ENCODE measurements at places on chromosomes 16 and 17.

- DNase-seq, result no peak
These were observed 37.7 kb downstream of the DNAH2 start for GRCh38 chr17:7755095-7755890.

DNA sequence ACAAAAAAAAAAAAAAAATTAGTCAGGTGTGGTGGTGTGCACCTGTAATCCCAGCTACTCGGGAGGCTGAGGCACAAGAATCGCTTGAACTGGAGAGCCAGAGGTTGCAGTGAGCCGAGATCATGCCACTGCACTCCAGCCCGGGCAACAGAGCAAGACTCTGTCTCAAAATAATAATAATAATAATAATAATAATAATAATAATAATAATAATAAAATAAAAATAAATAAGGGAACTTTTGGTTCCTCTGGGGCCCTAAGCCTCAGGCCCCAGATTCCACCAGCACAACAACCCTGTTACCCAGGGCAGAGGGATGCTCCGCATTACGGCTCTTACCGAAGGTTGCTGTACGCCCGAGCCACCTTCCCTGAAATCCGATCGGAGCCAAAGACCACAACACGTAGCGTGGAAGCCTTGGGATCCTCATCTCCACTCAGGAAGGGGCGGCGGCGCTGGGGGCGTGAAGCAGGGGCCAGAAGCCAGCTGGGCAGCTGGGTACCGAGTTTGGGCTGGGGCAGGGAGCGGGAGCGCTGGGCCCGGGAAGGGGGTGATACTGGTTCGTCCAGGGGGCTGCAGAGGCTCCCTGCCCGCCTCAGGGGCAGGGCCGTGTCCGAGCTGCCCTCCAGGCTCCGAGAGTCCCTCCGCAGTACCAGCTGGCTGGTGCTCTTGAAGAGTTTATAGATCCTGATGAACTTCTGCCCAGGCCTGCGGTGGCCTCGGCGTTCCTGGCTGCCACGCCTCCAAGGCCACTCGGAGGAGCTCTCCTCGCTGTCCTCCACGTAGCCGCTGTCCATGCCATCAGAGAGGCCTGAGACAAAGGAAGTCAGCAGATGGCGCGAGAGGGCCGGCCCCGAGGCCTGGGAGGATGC, 20.6 kb upstream of the PIK3R6 start:
- DNase-seq, result no peak

- no peak for DNase-seq
These were observed 19.8 kb downstream of the SLC5A10 start for GRCh38 chr17:18971801-18972200.

GRCh38 chr17:6402258-6402657, 32.7 kb downstream of the AIPL1 start:
- DNase-seq, result no peak

DNA sequence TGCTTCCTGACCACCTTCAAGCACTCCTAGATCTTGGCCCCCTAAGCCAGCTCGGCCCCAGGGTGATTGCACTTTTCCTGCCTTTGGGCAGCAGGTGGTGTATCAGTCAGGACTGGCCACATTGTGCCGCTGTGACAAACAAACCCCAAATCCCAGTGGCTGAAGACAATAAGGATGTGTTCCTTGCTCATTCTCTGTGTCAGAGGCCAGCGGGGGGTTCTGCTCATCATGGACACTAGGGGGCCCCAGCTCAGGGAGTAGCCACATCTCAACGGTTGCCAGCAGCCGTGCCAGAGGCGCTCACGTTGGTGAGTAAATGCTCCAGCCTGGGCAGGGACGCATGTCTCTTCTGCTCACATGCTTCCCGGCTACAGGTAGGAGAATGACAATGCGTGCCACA, 60.4 kb downstream of the ZDHHC7 start:
- DNase-seq, result no peak

DNA sequence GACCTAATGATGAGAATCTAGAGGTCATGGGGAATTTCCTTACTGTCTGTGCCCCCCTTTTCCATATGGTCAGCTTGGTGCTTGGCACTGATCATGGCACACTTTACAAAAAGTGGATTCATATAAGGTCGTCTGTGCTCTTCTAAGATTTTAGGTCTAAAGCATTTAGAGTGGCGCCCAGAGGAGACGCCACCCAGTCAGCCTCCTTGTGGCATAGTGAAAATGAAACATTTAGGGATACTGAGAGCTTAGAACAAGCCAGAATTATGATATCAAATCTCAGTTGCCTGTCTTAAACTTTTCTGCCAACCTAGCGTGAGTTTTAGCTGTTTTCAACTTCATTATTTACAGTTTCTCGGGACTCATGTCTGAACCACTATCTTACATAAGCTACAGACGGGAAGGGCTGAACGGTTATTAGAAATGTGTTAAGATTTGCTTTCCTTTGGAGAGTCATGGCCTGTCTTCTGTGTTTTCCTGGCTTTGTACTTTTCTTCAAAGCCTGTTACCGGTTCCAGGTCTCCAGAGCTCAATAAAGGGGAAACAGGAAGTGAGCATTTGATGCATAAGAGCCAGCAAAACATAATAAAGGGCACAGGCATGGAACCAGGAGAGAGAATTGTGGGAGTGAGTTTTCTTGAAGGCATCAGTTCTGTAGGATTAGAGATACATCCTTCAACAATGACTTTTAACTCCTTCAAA, 13.7 kb downstream of the ZNRF1 start:
- no peak for DNase-seq

DNA sequence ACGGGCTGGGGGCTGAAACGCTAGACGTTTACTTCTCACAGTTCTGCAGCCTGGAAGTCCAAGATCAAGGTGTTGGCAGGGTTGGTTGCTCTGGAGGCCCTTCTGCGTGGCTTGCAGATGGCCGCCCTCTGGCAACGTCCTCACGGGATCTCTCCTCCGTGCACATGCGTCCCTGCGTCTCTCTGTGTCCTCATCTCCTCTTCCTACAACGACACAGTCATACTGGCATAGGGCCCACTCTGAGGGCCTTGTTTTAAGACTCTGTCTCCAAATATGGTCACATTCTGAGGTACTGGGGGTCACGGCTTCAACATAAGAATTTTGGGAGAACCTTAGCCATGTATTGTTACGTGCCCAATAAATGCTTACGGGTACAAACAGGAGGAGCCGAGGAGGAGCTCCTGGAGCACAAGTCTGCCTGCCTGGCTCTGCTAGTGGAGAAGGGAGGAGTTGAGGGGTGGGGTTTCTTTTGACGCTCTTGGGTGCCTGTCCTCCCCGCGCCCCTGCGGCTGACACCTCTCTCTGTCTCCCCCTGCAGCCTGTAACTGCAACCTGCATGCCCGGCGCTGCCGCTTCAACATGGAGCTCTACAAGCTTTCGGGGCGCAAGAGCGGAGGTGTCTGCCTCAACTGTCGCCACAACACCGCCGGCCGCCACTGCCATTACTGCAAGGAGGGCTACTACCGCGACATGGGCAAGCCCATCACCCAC, 141.1 kb downstream of the NTN1 start:
- DNase-seq, result no peak

- DNase-seq, result peak; percentile 29
These were observed 339.1 kb upstream of the RBFOX1 start for GRCh38 chr16:6993544-6993943.

GRCh38 chr16:31080756-31081419, 6.7 kb downstream of the ZNF646 start:
- no peak for DNase-seq

DNA sequence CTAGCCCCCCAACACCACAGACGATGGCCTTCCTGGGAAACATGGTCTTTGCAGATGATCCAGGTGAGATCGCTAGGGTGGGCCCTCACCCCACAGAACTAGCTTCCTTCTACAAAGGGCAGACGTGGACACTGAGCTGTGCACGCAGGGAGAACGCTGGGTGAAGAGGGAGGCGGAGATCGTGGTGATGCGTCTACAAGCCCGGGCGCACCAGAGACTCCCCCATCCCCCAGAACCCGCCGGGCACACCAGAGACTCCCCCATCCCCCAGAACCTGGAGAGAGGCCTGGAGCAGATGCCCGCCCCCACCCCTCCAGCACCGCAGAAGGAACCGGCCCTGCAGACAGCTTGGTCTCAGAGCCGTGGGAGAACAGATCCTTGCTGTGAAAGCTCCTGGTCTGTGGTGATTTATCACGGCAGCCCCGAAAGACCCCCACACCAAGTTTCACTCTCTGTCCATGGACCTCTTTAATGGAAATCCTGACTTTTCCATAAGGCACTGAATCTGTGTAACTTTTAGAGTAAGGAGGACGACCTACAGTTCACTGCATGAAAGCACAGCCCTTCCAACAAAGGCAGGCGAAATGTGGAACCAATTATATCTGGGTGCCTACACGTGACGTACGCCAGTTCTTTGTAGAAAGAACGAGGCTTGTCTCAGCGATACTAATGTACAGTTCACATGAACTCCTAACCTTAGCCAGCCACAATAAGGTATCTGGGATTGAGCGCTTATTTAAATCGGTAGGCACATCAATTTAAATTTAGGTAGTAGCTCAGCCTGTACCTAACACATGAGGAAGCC, 88.5 kb downstream of the ANKRD11 start:
- no peak for DNase-seq

DNA sequence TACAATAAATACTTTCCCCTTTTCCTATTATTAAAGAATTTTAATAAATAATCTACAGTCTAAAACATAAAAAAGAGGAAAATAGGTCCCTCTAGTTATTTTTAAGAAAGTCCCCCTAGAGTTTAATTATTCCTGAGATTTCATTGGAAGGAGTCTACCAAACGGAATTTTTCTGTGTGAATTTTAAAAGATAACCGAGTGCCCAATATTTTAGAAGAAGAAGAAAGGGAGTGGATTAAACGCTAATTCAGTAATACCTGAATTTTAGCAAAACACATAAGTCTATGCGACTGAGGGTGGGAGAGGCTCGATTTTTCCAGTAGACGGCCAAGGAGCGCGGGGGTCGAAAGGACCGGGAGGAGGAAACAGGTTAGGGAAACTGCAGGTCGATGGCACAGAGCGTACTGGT, 2.2 kb downstream of the HOXB2 start:
- DNase-seq, result no peak

GRCh38 chr17:6757747-6758146, 1.9 kb downstream of the XAF1 start:
- DNase-seq, result no peak

GRCh38 chr17:3043737-3044365, 19.6 kb downstream of the OR1D5 start:
- DNase-seq, result no peak

- DNase-seq, result no peak
These were observed 6.2 kb downstream of the ATXN7L3 start for GRCh38 chr17:44193326-44194084.

GRCh38 chr17:29158096-29158487, 22.1 kb downstream of the MYO18A start:
- no peak for DNase-seq

GRCh38 chr16:23668225-23668624, 10.5 kb upstream of the PLK1 start:
- DNase-seq, result no peak

DNA sequence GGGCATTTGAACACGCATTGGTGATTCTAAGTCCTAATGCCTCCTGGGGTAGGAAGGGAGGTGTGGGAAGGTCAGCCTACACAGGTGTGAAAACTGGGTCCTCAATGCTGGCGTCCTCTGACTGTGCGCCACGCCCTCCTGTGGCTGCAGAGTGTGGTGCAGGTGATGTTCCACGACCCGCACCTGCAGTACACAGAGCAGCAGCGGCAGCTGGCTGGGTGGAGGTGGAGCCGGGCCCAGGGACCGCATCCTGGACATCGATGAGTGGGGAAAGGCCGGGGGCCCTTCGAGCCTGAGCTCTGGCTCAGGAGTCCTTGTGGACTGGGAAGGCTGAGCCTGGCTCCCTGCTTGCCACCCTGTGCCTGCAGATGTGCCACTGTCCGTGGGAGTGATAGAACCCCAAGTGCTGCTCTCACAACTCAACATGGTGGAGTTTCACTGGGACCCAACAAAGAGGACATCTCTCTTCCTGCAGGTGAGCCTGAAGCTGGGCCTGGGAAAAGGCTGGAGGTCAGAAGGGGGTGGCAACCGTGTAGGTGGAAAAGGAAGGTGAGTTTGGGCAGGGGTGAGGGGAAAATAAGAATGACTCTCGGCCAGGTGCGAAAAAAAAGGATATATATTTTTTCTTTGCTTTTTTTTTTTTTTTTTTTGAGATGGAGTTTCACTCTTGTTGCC, 14.0 kb upstream of the STAC2 start:
- DNase-seq, result peak; percentile 57

GRCh38 chr16:89890200-89890599, 16.8 kb downstream of the TCF25 start:
- DNase-seq, result no peak

DNA sequence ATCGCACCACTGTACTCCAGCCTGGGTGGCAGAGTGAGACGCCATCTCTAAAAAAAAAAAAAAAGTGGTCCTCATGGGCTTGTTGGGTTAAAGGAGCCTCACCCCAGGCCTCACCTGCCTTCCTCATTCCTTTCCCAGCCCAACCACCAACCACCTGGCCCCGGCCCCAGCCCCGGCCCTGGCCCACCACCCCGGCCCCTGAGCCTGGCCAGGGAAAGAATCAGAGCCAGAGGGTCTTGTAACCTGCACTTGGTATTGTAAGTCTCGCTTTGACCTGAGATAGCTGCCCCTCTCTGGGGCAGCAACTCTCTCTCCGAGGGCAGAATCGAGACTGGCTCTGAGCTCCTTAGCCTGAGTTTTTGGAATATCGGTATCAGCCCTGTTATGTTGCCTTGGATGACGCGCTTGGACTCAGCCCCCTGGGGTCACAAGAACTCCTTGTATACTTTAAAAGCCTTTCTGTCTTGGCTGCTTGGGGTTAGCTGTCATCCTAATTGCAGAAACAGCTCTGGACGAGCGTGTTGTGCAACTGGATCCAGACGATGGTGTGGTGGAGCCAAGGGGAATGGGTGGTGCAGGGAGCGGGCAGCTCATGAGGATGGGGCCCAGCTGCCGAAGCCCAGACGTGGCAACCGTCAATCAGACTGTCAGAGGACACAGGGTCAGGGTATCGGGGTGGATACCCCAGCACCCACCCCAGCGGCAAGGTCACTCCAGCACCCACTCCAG, 14.6 kb downstream of the SMTNL2 start:
- no peak for DNase-seq

GRCh38 chr16:85553436-85554113, 59.5 kb upstream of the GSE1 start:
- DNase-seq, result peak; percentile 86

DNA sequence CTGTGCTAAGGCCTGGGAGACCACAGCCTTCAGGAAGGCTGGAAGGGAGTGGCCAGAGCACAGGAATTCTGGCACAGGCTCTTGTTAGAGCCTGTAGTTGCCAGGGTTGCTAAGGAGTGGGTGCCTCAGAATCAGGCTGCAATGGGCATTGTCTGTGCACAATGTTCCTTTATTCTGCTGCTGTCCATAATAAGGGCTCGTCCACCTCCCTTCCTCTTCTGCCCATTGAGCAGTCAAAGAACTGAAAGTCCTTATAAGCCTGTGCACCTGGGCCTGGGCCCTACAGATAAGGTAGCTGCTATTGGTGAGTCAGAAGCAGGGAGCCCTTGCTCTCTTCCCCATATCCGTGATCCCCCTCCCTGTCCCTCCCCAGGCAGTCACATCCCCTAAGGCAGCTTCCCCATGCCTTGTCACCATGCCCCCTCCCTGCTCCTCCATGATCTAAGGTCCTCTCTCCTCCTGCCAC, 5.4 kb upstream of the CNGB1 start:
- no peak for DNase-seq

- no peak for DNase-seq
These were observed 276.9 kb downstream of the SHISA9 start for GRCh38 chr16:13178318-13178717.

GRCh38 chr17:55159251-55159650, 105.5 kb upstream of the HLF start:
- no peak for DNase-seq

GRCh38 chr17:34368946-34369500, 6.0 kb upstream of the CCL1 start:
- no peak for DNase-seq

- no peak for DNase-seq
These were observed 2.1 kb upstream of the CD2BP2 start for GRCh38 chr16:30357085-30357714.

GRCh38 chr17:55829995-55830612, 79.3 kb downstream of the PCTP start:
- no peak for DNase-seq
